ENCODE measurements at places on chromosomes 6 and 20. TPM values are rescaled to one million over a fixed set of nuclear protein-coding genes. Genes with fewer than 3 reads are reported as not detected.

GRCh38 chr6:35634316-35634715, 54.4 kb downstream of the FKBP5 start:
- no peak for DNase-seq

Gene WFDC5
- polyA plus RNA-seq = not detected

DNA sequence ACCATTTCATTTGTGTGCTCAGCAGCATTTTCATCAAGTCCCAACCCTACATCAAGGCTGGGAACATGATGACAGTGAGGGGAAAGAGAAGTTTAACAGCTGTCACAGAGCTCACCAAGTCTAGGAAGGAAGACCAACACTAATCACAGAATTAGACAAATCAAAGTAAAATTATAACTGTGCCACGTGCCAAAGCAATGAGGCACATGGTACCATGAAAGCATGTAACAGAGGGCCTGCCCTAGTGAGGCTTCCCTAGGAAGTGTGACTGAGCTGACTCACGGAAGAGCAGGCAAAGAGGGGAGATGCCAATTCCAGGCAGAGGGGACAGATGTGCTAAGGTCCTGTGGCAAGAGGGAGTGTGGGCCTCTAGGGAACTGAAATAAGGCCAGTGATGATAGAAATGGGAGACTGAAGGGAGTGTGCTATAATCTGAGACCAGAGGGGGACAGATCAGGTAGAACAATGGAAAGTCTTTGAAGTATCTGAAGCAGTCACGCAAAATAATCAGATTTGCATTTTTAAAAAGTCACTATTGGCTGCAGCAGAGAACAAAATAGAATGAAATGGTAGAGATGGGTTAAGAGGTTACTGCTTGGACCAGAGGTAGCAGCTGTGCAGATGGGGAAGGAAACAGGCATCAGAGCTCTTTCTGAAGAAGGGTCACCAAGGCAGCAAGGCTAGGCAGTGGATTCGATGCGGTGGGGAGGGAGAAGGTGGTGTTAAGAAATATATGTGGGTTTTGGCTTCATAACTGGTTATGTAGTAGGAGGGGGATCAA, 86.8 kb downstream of the GPR6 start:
- no peak for DNase-seq

- DNase-seq = peak; percentile 41
These were observed 40.6 kb upstream of the ECHDC1 start for GRCh38 chr6:127383988-127384387.

GRCh38 chr6:156174031-156174890, 602.9 kb upstream of the ARID1B start:
- no peak for DNase-seq

GRCh38 chr6:52389626-52390360, 27.8 kb downstream of the PAQR8 start:
- DNase-seq = peak; percentile 50

DNA sequence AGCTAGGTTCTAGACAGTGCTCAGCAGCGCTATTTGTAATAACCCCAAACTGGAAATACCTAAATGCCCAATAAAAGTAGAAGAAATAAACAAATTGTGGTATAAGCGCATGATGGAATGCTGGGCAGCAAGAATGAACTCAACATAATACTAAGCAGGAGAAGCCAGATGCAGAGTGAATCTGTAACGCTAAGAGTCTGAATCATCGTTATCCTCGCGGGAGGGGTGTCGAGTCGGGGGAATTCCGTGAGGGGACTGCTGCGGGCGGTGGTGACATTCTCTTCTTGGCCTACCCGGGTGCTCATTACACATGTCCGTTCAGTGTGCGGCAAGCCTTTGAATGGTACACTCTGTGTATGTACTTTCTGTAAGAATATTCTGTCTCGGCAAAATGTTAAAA, 83.7 kb downstream of the SULF2 start:
- no peak for DNase-seq

Gene BTN1A1
- not detected for polyA plus RNA-seq

Gene SLC17A1
- polyA plus RNA-seq = not detected

DNA sequence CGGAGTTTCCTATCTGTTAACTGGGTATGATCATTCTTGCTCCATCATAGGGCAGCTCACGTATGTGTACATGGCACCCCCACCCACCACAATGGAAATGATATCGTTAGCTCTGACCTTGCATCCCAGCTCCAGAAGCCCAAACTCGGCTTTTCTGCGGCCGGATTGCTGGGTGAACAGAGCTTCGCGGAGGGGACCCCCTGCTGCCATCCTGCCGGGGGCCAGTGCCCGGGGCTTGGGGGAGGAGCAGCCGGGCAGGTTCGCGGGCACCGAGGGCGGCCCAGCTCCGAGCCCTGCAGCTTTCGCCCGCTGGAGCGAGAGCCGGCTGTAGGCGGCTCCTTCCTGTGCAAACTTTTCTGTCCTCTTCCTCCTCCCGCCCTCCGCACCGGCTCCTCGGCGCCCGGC, 24.9 kb upstream of the FUCA2 start:
- DNase-seq = peak; percentile 33

Gene ULBP3
- polyA plus RNA-seq = 11.1 TPM

DNA sequence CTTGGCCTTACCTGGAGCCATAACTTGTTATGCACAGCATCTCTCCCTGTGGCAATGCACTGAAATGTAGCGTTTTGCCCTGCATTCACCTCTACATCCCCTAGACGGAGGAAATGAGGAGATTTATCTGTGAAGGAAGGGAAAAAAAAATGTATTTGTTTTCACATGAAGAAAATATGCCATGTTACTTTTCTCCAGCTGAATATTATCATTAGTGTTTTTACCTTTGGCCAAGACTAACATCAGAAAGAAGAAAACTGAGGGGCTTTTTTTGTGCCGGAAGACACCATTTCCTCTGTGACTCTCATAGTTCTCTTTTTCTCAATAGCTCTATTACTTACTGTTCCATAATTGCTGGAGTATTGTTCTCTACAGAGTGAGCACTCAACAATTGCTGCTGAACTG, 280.4 kb downstream of the PTPRK start:
- no peak for DNase-seq

Gene ZC2HC1B
- polyA plus RNA-seq = not detected

DNA sequence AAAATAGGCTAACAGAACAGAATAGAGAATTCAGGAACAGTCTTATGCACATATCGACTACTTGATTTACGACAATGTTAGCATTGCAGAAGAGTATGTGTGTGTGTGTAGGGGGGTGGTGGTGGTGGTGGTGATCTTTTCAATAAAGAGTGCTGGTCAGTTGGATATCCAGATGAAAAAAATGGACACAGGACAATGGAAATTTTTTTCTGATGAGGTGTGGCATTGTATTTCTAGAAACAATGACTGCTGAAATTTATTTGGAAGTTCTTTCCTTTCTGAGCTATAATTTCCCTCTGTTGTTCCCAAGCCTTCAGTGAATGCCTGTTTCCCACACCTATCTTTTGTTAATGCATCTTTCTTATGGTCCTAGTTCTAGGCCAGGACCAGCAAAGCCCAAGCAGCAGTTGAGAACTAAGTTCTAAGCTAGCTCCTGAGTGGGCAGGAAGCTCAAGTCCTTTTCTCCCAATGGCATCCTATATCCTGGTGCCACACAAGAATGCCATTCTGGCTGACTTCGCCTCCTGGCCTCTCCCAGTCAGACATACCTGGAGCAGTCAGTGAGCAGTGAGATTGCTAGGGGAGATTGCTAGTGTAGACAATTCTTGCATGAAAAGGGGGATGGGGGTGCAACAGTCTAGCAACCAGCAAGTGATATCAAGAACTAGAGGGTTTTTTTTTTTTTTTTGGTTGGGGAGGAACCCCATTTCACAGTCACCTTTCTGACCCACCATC, 1.2 kb upstream of the TOX2 start:
- DNase-seq = no peak

DNA sequence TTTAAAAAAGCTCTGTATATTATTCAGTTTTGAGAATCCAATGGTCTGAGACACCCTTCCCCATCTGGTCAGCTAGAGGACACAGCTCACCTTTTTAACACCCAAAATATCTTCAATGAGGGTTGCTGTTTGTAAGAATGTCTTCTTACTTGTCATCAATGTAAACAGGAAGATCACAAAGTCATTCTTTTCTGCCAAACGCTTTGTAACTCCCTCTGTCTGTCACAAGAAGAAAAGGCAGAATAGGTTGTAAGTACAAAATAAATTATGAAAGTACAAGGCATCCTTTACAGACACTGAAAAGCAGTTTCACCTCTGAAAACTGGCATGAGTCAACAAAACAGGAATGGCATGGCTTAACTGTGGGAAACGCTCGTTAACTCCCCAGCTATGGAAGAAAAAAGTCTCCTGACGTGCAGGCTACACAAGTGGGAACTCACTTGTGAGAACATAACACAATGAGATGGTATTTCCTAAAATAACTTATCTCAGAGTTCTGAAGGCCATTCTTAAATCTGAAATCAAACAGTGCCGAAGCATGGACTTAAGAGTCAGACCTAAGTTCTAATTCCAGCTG, 42.7 kb downstream of the TRPC4AP start:
- no peak for DNase-seq

Data from IMR-90 (cell line).